ENCODE measurements at places on chromosomes 13 and 19.
A peak's percentile ranks its signal among the peaks of the same experiment; 100 is the strongest.

DNA sequence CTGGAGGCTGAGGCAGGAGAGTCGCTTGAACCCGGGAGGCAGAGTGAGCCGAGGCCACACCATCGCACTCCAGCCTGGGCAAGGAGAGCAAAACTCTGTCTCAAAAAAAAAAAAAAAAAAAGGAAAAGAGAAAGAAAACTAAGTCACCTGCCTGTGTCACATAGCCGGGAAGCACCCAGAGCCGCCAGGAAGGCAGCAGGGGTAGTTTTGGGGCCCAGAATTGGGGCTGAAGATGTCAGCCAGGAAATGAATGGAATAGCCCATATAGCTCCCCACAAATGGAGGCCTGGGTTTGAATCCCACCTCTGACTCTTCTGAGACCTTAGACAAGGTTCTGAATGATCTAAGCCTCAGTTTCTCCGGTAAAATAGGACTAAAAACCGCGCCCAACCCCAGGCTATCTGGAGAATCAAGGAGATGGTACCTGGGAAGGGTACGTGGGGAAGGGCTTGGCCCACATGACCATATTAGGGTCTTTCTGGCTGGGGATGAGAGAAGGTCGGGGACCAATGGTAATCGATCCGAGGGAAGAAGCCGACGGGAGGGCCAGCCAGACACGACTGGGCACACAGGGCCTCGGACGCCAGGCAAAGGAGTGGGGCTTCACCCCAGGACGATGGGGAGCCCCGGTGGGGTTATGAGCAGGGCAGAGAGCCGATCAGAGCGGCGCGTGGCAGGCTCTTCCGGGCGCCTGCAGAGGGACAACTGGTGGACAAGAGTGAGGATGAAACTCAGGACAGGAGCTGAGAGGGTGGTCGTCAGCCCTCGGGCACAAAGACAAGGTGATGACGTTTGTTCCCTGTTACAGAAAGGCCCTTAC lies 14.4 kb downstream of the CCDC124 start:
- DNase-seq: no peak

DNA sequence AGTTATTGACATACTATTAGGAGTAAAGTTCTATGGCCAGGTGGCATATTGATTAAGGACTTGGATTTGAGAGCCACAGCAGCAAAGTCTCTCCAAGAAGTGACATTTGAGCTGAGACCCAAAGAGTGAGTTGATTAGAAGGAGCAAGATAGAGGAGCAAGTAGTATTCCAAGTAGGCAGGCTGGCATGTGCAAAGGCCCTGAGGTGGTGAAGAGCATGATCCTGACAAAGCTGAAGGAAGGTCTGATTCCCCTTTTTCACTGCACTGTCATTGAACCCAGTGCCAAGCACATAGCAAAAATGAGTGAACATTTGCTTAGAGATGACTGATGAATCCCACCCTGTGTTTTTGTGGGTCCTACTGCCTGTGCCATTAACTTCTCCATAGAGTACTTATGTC lies 4.7 kb downstream of the ZNF543 start:
- DNase-seq: no peak

DNA sequence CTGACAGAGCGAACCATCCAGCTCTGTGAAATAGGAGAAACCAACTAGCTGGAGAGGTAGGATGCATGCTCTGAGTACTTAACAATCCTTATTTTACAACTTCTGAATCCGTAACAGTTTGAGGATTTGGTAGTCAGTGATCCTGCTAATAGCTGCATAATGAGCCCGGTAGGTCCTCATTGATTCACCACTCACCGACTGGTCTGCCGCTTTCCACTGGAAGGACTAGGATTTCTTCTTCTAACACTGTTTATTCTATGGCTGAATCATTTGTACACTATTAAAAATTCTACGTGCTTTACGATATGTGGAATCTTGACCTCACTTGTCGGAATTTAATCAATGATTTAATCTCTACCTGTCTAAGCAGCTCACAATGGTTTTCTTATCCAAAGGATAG lies 33.9 kb downstream of the SPATA13 start:
- DNase-seq: no peak

GRCh38 chr19:39428283-39429112 lies 7.3 kb downstream of the RPS16 start:
- DNase-seq: no peak

DNA sequence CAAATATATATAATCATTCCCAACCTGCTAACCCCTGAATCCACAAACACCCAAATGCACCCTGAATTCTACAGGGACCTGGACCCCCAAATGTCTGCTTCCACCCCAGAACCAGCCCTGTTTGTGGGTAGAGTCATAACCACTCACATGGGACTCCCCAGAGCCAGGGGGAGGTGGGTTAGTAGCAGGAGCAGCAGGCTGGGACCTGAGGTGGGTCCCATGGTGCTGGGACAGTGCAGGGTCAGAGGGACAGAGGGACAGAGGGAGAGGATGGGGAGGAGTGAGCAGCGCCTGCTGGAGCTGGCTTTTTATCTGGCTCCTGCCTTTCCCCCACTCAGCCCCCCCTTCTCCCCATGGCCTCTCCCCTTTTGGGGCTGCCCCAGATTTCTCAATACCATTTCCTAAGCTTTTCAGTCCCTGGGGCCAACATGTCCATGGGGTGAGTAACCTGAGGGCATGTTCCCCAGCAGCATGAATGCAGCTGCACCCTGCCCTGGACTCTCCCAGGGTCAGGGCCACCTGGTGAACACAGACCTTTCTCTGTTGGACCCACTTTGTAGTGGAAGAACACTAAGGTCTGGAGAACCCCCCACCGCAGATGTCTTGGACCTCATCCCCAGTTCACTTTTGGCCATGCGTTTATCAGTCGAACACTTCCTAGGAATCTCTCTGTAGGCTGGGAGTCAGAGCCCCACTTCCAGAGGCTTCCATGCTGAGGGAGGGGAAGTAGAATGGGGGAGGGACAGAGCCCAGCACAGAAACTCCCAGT lies at the start of gene C3:
TSS of gene C3 (minus strand) at position 282 of the 769 bp plus-strand sequence. CDS start at position 221, 61 bp downstream.
- peak; percentile 59 for DNase-seq
